Thymus (tissue), 14 donors: ENCODE measurements at places on chromosomes 5 and 9. TPM values are rescaled to one million over a fixed set of nuclear protein-coding genes. Genes with fewer than 3 reads are reported as not detected.

The CCL27 gene
- total RNA-seq = 4.4 TPM

The IFNA8 gene
- total RNA-seq = not detected

The SAP30L gene
- 33.1 TPM for total RNA-seq

The MAMDC2 gene
- 0.47 TPM for total RNA-seq

The C1QTNF3 gene
- 5.0 TPM for total RNA-seq

The MBLAC2 gene
- 3.0 TPM for total RNA-seq

The LCN6 gene
- not detected for total RNA-seq

The ISL1 gene
- total RNA-seq = 6.3 TPM

The GARIN3 gene
- total RNA-seq = not detected

The DOK3 gene
- 3.3 TPM for total RNA-seq

The MARCOL gene
- total RNA-seq = not detected

The BASP1 gene
- 24.3 TPM for total RNA-seq

The PCDHB13 gene
- 0.14 TPM for total RNA-seq

The SNCB gene
- total RNA-seq = 0.05 TPM

The PCDHAC1 gene
- 0.05 TPM for total RNA-seq

The AMBP gene
- total RNA-seq = 0.38 TPM

The PCDHGB4 gene
- total RNA-seq = 1.0 TPM

The PRDM9 gene
- not detected for total RNA-seq

The PAPPA gene
- total RNA-seq = 0.28 TPM

The CDH10 gene
- 0.05 TPM for total RNA-seq

The STOM gene
- total RNA-seq = 28.5 TPM

The ERCC8 gene
- total RNA-seq = 17.9 TPM

The SLC6A19 gene
- total RNA-seq = 0.09 TPM

The ITK gene
- 87.7 TPM for total RNA-seq

The PTGES2 gene
- 51.6 TPM for total RNA-seq

The PCDHGA7 gene
- total RNA-seq = 0.28 TPM

The SPATA31C1 gene
- total RNA-seq = not detected

The SLC44A1 gene
- 13.8 TPM for total RNA-seq

The SLC4A9 gene
- total RNA-seq = not detected

The AFAP1L1 gene
- total RNA-seq = 8.0 TPM

The SLC36A2 gene
- total RNA-seq = not detected
